ENCODE measurements at places on chromosomes 2 and 18.

GRCh38 chr2:178976351-178976750 is 73.6 kb downstream of the CCDC141 start:
- no peak for DNase-seq

DNA sequence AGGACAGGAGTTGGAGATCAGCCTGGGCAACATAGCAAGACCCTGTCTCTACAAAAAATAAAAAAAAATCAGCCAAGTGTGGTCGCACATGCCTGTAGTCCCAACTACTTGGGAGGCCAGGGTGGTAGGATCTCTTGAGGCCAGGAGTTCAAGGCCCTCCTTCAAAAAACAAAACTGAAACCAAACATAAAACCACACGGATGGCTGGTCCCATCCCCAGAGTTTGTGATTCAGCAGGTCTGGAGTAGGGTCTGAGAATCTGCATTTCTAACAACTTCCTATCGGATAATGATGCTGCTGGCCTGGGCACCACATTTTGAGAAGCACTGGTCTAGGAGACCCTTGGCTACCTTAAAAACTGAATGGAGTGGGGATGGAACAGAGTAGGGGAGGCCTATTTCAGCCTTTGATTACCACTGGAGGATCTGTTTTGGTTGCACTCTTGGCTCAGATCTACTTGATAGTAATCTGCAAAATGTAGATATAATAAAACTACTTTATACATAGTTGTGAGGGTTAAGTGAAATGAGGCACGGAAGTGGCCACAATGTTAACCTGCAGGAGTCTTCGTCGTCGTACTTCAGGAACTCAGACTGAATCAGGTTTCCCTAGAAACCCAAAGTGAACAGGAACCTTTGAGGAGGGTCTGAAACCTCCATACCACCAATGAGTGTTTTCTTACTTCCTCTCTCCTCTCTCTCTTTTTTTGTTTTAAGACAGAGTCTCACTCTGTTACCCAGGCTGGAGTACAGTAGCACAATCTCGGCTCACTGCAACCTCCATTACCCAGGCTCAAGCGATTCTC is 25.5 kb upstream of the NFE2L2 start:
- DNase-seq = no peak

DNA sequence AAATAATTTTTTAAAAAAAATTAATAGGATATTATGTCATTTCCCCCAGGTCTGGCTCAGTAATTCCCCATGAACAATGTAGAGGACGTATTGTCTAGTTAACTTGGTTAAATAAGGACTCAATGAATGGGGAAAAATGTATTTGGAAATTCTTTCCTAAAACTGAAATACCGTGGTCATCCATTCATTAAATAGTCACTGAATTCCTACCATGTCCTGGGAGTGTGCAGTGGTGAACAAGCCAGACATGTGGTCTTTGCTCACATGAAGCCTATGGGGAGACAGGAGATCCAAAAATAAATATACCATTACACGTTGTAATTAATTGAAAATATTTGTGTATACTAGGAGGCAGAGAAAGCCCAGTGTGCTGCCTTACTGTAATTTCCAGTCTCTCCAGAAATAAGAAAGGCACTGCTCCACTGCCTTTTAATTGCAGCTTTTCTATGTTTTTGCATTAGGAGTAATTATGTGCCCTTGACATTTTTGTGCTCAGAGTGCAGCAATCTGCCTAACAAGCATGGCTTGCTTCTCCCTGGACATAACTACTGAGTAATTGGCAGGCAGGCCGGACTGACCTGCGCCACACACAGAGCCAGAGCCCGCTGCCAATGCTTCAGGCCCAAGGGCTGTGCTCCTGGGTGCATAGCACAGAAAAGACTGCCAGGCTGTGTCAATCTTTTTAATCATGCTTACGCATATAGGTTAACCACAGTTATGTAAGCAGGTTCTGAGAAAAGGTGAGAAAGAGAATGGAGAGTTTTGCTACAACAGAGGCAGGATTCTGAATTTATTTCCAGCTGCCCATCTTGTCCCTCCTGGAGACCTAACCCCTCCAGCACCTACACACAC is 22.2 kb upstream of the TTC39C start:
- peak; percentile 93 for DNase-seq

DNA sequence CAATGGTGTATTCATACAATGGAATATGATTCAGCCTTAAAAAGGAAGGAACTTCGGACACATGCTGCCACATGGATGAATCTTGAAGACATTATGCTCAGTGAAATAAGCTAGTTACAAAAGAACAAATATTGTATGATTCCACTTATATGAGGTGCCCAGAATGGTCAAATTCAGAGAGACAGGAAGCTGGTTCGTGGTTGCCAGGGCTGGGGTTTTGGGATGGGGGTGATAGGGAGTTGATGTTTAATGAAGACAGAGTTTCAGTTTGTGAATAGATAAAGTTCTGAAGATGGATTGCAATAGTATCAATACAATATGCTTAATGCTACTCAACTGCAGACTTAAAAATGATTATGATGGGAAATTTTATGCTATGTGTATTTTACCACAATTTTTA is 28.0 kb upstream of the MC2R start:
- DNase-seq = no peak

DNA sequence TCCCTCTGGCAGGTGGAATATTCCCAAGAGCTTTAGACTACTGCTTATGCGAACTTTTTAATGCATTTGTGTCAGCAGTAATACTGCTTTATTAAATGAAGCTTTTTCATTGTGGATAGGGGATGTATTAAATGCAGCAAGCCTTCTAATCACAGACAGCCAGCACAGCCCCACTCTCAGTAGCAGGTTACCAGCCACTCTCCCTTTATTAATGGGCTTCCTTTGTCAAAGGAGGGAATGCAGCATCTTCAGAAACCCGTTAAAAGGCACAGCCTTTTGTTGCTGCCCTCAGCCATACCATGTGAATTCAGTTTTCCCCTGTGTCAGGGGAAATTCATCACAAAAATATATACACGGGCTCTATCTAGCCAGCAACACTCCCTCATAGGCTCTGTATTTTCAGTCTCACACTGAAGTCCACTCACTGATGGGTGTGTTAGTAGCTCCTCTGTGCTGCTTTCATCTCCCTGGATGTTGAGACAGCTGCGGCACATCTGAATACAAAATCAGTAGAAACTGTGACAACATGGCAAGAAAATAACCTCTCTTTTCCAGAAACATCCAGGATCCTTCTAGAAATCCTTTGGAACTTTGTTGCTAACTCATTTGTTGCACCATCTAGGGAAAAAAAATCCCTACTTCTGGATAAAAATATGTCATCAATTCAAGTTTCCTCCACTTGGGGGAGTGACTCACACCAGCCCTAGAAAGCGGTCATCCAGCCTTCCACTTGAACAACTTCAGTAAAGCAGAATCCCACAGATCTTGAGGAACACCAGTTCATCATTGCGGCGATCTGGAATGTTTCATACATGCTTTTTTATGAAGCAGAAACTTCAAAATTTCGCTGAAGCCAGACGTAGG is 48.4 kb downstream of the LRRTM1 start:
- DNase-seq = peak; percentile 52

- DNase-seq = no peak
Observed at GRCh38 chr18:80037869-80038630, 3.8 kb downstream of the RBFA start.

GRCh38 chr2:190185380-190185779 is 122.9 kb upstream of the MSTN start:
- no peak for DNase-seq

DNA sequence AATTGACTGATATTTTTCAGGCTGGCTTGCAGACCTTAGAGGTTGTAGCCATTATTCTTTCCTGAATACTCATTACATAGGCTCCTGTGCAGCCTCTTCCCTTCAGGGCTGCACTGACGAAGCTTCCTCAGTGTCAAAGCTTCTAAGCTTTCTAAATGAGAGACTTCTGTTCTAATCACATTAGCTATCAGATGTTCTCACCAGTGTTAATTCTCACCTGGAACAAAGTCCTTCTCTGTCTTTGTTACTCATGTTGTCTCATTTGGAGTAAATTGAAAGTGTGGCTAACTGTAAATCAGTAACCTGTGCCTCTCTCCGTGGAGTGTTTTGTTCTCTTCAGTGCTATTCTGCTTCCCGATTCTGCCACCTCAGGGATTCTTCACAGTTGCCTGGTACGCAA is 76.9 kb downstream of the MC4R start:
- DNase-seq = no peak

DNA sequence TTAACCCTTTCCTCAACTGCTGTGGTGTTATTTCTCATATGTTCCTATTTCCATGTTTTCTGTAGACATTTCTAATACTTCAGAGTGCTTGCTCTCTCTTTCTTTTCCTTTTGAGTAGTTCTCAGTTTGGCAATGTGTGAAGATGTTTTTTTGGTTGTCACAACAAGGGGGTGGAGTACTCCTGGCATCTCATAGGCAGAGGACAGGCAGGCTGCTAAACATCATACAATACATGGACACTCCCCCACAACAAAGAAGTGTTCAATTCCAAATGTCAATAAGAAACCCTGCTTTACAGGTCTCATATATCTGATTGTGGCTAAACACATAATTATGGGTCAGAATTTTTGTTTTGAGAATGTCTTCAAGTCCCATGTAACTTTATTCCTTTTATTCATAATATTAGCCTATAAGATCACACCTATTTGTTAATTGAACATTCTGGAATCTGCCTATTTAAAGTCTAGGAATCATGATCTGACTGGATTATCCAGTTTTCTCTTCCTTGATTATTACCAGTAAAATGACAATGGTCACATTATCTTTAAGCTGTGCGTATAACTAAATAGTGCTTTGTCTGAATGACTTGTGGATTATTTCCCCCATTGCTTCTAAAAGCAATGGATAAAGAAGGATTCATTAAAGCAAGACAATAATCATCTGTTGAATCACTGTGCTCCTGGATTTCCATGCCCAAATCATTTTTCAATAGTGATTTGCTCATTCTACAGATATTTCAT is 46.8 kb upstream of the ITPRID2 start:
- no peak for DNase-seq

- DNase-seq = no peak
Observed at GRCh38 chr18:58592223-58593214, 36.4 kb downstream of the ALPK2 start.

Measured in MCF 10A (cell line).